ENCODE measurements at places on chromosomes 11 and 22.
A peak's percentile ranks its signal among the peaks of the same experiment; 100 is the strongest.

GRCh38 chr11:625636-626268 is 997 bp upstream of the CDHR5 start:
- DNase-seq: no peak

DNA sequence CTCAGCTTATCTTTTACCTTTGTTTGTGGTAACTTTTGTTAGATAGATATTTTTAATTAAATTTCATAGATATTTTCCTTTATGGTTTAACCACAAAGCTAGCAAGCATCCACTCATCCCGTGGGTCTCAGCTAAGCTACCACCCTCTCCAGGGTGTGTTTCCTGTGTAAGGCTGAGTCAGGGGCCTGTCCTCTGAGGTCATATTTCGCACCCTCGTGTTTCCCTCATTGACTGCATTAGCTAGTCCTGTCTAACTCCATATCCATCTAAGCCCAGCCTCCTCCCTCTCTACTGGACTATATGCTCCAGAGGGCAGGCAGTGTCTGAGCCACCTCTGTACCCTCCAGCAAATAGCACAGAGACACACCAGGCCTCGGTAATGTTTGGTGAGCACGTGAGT is 16.7 kb downstream of the XRRA1 start:
- peak; percentile 34 for DNase-seq

DNA sequence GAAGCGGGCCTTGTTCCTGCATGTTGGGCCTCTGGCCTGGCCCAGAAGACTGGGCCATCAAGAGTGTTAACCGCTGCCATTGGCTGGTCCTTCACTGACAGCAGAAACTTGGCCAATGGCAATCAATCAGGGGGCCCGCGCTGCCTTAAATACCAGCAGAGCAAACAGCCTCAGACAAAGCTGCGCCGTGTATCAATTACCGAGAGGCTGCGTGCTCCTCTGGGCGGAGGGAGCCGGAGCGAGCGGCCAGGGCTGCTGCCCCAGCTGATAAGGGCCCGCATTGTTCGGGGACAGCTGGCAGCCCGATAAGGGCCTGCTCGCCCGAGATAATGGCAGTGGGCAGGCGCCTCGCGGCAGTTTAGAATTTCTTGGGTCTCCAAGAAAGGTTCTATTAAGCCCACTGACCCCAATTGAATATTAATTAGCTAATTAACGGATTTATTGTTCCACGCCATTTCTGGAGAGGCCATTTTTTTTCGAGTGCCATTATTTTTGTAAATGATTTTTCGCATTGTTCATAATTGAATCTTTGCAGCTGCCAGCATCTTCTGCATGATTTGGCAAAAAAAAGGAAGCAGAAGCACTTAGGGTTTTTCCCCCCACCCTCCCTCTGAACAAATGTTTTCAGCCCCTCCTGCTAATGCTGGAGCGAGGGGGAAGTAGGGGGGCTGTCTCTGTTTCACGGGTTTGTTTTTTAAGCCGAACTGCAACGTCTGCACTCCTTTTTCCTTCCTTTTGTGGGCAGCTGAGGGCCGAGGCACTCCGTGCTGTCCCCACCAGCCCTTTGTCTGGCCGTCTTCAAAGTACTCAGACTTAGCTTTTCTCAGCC is 37.6 kb upstream of the RIC3 start:
- DNase-seq: no peak

- DNase-seq: no peak
Measured at GRCh38 chr11:82757660-82758357, 24.1 kb upstream of the FAM181B start.

- peak; percentile 76 for DNase-seq
Measured at GRCh38 chr22:36860821-36861659, at the start of gene NCF4. Gene NCF4, plus strand, starts transcription at chr22:36861006. Its CDS starts 166 bp downstream, at chr22:36861172.

GRCh38 chr11:67434395-67434881 is 3.0 kb downstream of the PTPRCAP start:
- no peak for DNase-seq

- DNase-seq: no peak
Measured at GRCh38 chr11:128965485-128965884, 22.8 kb upstream of the TP53AIP1 start.

DNA sequence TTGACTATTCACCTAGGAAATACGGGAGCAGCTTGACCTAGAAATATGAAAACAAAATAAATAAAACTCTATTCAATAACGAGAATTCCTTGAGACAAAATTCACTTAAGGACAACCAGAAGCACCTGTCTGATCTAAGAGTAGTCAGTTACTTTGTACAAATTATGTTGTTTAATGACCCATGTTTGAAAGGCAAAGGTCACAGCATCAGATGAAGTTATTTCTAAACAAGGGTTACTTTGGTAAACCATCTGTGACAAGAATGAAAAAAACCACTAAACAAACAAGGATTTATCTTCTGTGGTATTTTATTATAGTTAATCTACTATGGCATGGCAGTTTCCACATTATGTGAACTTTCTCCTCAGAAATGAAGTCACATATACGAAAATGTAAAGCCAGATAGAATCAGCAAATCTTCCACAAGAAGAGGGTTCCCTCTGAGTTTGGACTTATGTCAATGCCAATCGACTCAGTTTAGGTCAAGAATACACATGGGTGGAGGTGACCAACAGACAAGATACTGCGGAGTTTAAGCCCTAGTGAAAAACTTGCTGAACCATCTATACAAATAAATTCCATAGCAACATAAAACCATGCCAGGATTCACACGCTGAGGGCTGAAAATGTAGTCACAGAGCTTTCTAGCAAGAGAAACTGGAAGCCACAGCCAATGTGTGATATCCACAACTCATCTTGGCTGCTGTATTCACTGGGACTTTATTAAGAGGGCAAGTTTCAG is 53.4 kb downstream of the NCAPD3 start:
- DNase-seq: no peak

- DNase-seq: no peak
Measured at GRCh38 chr11:1120532-1121330, 37.0 kb upstream of the MUC5AC start.

DNA sequence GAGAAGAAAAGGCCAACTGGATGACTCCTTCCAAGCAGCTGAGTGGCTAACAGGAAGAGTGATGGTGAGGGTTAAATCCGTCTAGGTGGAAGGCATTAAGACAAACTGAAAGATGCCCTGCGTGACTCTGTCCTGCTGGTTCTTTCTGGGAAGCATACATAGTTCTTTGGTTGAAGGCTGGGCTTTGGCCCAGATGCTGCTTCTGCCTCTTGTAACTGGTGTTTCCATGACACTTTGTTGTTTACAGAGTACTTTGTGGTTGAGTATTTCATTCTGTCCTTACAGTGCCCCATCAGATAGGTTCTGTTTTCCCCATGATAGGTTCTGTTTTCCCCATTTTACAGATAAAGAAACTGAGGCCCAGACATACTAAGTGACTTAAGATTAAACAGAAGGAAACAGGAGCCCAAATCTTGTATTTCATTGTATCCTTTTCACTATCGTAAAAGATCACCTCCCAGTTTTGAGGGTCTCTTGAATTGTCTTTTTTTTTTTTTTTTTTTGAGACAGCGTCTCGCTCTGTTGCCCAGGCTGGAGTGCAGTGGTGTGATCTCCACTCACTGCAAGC is 124.3 kb upstream of the RASSF10 start:
- no peak for DNase-seq

DNA sequence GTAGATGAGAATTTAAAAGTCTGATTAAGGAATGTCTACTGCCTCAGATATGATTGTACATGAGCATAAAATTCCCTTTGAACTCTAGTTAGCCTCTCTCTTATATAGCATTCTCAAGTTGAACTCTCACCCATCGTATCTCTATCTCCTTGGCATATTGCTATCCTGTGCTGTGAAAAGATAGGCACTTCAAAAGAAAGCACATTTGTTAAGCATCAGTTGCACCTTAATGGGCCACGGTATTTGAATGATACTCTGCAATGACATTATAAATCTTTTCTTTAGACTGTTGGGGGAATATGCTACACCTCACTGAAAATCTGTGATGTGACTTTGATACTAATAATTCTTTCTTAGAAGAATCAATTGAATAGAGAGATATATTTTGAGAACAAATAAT is 570.7 kb downstream of the JRKL start:
- no peak for DNase-seq

GRCh38 chr22:29031227-29032011 is 30.2 kb downstream of the C22orf31 start:
- DNase-seq: no peak

- no peak for DNase-seq
Measured at GRCh38 chr11:68735646-68736045, 15.7 kb downstream of the TESMIN start.

DNA sequence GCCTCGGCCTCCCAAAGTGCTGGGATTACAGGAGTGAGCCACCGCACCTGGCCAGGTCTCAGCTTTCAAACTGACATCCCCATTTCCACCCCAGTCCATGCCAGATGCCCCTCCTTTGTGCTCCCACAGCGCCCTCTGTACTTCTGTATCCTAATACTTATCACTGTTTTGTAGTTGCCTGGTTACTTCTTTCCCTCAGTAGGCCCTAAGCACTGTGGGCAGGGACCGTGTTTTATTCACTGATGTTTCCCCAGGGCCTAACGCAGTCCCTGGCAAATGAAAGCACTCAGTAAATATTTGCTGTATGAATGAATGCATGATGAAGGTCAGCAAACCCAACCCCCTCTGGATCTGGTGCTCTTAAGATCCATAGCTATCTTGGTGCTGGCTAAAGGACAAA is 2.2 kb upstream of the TRIM3 start:
- DNase-seq: no peak

DNA sequence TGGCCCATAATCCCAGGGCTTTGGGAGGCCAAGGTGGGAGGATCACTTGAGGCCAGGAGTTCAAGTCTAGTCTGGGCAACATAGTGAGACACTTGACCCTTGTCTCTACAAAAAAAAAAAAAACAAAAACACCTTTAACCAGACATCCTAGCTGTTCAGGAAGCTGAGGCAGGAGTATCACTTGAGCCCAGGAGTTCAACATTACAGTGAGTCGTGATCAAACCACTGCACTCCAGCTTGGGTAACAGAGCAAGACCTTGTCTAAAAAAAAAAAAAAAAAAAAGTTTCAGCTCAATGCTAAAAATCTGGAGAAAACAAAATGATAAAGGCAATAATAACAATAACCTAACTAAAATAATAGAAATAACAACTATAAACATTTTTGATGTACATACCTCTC is 22.6 kb upstream of the APLP2 start:
- DNase-seq: no peak

- DNase-seq: no peak
Measured at GRCh38 chr11:92572559-92572958, 347.9 kb downstream of the FAT3 start.

GRCh38 chr11:130002352-130002845 is at the start of gene PRDM10:
Gene PRDM10, minus strand, starts transcription at chr11:130002835. Its CDS starts 41,871 bp downstream, at chr11:129960964.
- DNase-seq: peak; percentile 91

DNA sequence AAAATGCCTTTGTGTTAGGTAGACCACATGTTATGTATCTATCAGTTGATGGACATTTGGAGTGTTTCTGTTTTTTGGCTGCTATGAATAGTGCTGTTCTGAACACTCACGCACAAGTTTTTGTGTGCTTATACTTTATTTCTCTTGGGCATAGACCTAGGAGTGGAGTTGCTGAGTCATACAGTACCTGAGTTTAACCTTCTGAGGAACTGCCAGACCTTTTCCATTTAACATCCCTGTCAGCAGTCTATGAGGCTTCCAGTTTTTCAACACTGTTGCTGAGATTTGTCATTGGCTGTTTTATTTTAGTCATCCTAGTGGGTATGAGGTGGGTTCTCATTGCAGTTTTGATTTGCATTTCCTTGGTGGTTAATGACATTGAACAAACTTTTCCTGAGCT is 4.4 kb downstream of the CTTN start:
- no peak for DNase-seq

- no peak for DNase-seq
Measured at GRCh38 chr11:115123641-115124040, 380.6 kb downstream of the CADM1 start.

DNA sequence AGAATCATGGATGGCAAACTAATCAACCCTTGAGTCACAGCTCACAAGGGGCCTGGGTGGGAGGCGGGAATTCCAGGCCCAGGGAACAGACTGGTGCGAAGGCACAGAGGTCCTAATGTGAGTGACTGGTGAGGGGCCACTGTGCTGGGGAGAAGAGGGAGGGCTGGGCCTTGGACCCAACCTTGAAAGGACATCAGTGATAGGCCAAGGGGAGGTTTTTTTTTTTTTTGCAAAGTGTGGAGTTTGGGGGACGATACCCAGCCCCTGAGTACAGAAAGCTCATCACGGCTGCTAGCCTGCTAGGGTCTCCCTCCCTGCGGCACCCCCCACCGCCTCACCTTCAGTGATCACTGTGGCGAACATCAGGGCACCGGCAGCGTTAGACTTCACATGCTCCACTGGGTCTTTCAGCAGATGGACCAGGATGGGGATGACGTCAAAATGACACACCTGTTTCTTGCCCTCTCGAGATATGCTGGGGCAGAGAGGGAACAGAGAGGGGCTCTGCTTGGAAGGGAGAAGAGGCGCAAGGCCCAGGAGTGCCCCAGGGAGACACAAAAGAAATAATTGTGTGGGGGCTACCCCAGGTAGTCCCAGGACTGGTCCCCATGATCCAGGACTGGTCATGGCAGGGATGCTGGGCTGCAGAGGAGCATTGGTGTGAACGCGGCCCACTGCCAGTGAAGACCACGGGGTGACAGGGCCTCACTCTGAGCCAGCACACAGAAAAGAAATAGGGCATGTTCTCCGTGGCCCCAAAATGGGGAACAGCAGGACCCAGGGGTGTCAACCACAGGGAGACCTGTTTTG is 8.6 kb upstream of the GNAZ start:
- peak; percentile 14 for DNase-seq

GRCh38 chr22:38935023-38935422 is 22.4 kb upstream of the APOBEC3A start:
- DNase-seq: no peak

DNA sequence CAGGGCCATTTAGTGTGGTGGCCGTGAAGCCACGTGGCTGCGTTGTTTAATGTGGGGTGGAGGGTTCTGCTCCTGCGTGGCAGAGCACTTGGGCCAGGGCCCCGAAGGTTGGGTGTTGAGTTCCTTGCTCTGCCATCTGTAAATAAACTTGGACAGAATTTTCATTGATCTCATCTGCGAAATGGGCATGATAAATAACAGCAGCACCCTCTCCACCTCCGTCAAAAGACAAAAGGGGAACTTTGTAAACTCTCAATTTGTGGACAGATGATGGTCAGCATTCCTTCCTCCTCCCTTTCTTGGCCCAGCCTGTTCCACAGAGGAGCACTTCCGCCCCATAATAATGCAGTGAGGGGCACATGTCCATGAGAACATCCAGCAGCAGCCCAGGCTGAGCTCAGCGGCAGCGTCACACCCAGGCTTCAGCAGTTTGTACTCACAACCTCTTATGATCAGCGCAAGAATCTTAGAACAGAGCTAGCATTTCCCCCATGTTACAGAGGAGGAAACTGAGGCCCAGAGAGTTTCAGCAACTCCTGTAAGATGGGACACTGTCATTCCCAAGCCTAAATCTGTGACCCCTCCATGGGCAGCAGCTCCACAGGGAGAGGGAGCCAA is 874.5 kb downstream of the BRD1 start:
- no peak for DNase-seq

GRCh38 chr22:35978889-35979288 is 49.7 kb downstream of the RBFOX2 start:
- DNase-seq: no peak

GRCh38 chr11:77318600-77318999 is 17.1 kb upstream of the GDPD4 start:
- no peak for DNase-seq
